ENCODE measurements at places on chromosomes 3 and 15.

- no peak for DNase-seq
These were observed 4.8 kb upstream of the CSRNP1 start for GRCh38 chr3:39158148-39158715.

GRCh38 chr15:28975766-28976179 lies 90.0 kb downstream of the APBA2 start:
- DNase-seq, result peak; percentile 46

DNA sequence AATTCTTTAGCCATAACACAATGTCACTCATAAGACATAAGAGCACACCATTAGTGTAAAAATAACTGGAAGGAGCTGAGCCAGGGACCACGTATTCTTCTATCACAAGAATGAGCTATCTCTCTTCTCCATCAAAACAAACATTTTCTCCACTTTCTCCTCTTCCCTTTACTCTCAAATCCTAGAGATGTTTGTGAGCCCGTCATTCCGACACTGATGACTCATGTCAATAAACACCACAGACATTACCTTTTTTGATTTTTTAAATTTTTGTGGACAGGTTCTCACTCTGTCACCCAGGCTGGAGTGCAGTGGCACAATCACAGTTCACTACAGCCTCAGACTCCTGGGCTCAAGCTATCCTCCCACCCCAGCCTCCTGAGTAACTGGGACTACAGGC lies 86.6 kb downstream of the MEX3B start:
- no peak for DNase-seq

DNA sequence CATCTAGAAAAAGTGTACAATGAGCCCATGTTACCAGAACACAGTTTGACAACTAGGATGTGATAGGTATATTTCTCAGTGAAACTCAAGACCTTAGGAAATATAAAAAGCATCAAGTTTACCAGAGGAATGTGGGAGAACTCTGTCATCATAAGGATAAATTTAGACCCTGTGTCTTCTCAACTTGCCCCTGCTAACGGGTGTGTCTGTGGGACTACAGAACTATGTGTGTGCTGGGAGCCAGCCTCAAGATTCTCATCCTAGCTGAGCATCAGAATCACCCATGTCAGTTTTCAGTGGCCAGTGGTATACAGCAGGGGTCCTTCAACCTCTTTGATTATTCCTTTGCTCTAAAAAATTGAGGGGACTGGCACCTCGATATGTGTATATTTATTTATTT lies 393.3 kb downstream of the PLCL2 start:
- no peak for DNase-seq

DNA sequence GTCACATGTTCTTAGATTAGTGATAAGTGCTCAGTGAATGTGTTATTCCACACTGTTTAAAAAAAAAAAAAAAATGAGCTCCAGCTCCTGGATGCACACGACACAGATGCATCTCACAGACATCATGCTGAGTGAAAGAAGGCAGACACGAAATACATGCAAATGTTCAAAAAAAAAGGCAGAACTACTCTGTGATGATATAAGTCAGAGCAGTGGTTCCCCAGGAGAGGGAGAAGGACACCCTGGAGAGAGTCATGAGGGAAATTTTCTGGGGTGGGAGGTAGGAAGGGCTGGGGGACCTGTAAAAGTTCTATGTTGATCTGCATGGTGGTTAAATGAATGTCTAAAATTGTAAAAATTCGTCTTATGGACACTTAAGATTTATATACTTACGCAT lies 4.3 kb downstream of the CSRNP1 start:
- no peak for DNase-seq

GRCh38 chr3:158794936-158795518 lies 6.8 kb upstream of the MFSD1 start:
- peak; percentile 64 for DNase-seq

- no peak for DNase-seq
These were observed 62.9 kb upstream of the FSIP1 start for GRCh38 chr15:39845582-39845981.

DNA sequence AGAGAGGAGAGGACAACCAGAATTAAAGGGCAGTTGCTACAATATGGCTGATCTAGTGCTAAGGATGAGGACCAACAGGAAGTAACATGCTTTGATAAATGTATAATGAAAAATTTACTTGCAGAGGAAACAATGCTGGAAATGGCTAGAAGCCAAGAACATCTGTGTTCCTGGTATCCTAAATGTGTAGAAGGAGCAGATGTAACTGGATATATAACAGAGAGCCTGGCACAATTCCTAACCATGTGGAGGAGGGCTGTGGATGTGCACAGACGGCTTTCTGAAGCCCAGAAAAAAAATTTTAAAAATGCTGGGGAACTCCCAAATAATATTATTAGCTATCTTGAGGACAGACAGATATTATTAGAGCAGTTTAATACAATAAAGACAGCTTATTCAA lies 159.4 kb upstream of the GBE1 start:
- DNase-seq, result no peak

GRCh38 chr15:101535170-101535902 lies 45.8 kb upstream of the PCSK6 start:
- DNase-seq, result no peak

DNA sequence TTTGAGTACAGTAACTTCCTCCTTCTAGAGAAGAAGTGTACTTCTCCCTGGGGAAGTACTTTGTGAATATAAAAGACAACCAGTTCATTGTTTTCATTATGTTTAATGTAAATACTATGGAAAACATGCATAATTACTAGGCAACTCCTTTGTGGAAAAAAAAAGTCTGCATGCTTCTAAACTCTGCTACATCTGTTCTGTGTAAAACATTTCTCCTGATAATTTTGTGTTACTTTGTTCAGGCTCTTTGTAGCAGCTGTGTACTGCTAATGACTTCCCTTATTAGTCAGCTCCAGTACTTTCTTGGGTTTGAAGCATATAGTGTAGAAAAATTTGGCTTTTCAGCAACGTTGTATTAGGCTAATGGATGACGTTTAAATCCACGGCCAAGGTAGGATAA lies 111.6 kb downstream of the FEZF2 start:
- no peak for DNase-seq

- DNase-seq, result no peak
These were observed 34.0 kb downstream of the B3GALNT1 start for GRCh38 chr3:161070980-161071663.

DNA sequence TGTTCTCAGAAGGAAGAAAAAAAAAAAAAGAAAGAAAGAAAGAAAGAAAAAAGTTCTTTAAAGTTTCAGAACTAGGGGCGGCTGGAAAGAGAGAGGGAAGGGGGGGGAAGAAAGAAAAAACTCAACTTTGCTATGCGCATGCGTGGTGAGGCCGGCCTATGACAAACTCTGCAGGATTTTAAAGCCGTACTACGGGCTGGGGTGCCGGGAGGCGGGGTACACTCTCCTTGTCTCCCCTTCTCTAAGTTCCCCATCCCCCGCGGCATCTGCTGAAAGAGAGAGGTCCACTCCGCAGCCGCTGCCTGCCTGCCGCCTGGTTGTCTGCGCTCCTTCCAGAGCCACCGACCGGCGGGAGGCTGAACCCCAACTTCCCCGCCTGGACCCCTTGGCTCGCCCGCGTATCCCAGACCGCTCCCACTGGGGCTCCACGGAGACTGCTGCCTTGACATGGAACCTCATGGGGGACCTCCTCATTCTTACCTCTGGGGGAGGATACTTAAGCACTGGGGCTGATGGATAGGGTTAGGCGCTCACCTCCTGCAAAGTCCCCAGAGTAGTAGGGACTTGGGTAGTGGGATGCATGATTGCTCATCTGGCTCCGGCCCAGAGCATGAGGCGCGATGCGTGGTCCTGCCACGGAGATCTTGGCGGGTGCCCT lies 1.4 kb upstream of the WNT5A start:
- peak; percentile 95 for DNase-seq

- no peak for DNase-seq
These were observed 238.7 kb upstream of the HES1 start for GRCh38 chr3:193897288-193897687.

DNA sequence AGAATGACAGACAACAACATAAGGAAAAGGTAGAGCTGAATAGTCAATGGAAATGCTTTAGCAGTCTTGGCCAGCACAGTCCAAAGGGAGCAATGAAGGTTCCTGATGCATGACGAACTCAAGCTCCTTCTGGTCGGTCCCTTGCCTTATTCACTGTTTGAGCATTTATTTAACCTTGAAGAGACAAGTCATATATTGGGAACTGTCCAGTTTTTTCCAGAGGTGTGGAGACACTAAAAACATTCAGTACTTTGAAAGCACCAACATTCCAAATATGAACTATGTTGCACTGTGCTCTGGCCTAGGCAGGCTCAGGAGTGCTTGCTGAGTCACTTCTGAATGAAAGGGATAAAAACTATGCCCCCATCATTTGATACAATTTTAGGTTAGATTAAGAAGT lies 384.8 kb downstream of the MECOM start:
- DNase-seq, result no peak

GRCh38 chr3:129398803-129399144 lies 29.7 kb downstream of the EFCAB12 start:
- peak; percentile 35 for DNase-seq

GRCh38 chr3:181752202-181752671 lies 40.5 kb downstream of the SOX2 start:
- peak; percentile 65 for DNase-seq

GRCh38 chr3:44762170-44762677 lies 630 bp downstream of the KIF15 start:
- DNase-seq, result no peak

DNA sequence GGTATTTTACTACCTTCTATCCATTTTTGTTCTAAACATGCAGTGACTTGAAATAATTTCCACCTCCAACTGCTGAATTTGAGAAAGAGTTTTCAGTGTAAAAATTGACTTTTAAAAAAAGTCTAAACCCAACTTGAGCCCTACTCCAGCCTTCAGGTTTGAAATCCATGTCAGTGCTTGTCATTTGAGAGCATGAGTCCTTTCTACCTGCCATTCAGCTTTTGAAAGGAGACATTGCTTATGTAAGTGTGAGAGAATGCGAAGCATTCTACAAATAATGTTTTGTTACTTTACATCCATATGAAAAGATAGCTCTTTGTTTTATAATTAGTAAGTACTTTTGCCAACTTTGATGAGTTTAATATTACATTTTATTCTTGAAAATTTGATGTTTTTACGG lies 329.2 kb downstream of the PTPRG start:
- DNase-seq, result no peak

- no peak for DNase-seq
These were observed 225.0 kb upstream of the PROK2 start for GRCh38 chr3:72009851-72010443.

GRCh38 chr3:158456114-158456513 lies 114.9 kb upstream of the MLF1 start:
- no peak for DNase-seq

DNA sequence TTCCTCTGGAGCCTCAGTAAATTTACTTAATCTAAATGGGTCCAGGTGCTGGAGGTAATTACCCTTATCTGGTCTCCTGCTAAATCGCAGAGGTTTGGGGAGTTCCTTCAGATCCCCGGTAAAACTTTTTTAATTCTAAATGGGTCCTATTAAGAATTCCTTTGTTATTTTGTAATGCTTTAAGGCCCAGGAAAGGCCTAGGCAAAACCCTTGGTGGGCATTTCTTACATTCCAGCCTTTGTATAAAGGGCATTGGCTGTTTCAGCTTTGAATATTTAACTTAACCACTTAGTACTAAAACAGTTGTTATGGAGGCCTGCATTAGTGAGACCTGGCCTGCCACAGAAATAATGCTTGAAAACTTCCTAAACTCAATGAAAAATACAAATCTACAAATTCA lies 14.9 kb upstream of the ZNF662 start:
- DNase-seq, result no peak

- DNase-seq, result no peak
These were observed 189.6 kb upstream of the GRM7 start for GRCh38 chr3:6671363-6671762.

- no peak for DNase-seq
These were observed 140.7 kb upstream of the ARPP21 start for GRCh38 chr3:35498506-35499210.

GRCh38 chr15:41892621-41893421 lies 1.0 kb downstream of the SPTBN5 start:
- no peak for DNase-seq

- DNase-seq, result peak; percentile 10
These were observed 512.1 kb downstream of the ROBO1 start for GRCh38 chr3:79255702-79256101.

- DNase-seq, result no peak
These were observed 69.0 kb downstream of the SLC12A8 start for GRCh38 chr3:125143538-125143937.

GRCh38 chr3:143380449-143380848 lies 260.9 kb downstream of the CHST2 start:
- DNase-seq, result no peak

DNA sequence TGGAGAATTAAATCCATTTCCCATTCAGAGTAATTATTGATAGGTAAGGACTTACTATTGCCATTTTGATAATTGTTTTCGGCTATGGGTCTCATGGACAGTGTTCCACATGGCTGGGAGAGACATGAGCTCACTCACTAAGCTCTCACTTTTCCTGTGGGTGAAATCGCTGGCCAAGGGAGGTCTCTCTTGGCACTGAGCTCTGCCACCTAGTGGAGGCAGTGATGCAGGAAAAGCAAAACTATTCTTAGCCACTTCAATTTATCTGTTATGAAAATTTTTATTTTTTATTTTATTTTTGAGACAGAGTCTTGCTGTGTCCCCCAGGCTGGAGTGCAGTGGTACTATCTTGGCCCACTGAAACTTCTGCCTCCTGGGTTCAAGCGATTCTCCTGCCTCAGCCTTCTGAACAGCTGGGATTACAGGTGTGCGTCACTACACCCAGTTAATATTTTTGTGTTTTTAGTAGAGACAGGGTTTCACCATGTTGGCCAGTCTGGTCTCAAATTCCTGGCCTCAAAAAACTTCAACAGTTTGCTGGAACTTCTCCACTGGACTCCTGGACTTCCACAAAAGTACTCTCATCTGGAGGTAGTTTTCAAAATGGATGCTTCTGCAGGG lies 4.7 kb upstream of the RNF13 start:
- DNase-seq, result peak; percentile 73

DNA sequence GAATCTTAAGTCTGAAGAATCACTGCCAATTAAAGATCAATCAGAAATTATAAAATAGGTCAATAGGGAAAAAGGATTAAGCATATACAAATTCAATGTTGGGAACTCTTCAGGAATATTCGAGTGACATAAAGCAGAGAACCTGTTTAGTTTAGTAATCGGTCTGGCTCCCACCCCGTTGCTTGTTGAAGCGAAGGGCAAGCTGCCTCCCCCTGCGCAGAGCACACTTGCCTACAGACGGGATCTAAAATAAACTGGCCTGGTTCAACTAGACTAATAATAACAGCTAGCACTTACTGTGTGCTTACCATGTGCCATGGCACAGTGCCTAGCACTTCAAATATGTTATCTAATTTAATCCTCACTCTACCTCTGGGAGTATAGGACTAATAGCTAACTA lies 8.6 kb downstream of the SEMA6D start:
- DNase-seq, result no peak

GRCh38 chr15:84749111-84749991 lies 959 bp downstream of the ZNF592 start:
- peak; percentile 56 for DNase-seq

- no peak for DNase-seq
These were observed 8.7 kb upstream of the P2RY12 start for GRCh38 chr3:151393146-151393830.

- DNase-seq, result no peak
These were observed 251.0 kb downstream of the KCNH8 start for GRCh38 chr3:19399356-19399755.

GRCh38 chr15:65028338-65028737 lies 1.1 kb downstream of the MTFMT start:
- DNase-seq, result no peak

Data from RPMI7951 (cell line).